Naive thymus-derived CD8-positive, alpha-beta T cell (primary cell): ENCODE measurements at places on chromosomes 11 and 22. TPM values are rescaled to one million over a fixed set of nuclear protein-coding genes. Genes with fewer than 3 reads are reported as not detected.

DNA sequence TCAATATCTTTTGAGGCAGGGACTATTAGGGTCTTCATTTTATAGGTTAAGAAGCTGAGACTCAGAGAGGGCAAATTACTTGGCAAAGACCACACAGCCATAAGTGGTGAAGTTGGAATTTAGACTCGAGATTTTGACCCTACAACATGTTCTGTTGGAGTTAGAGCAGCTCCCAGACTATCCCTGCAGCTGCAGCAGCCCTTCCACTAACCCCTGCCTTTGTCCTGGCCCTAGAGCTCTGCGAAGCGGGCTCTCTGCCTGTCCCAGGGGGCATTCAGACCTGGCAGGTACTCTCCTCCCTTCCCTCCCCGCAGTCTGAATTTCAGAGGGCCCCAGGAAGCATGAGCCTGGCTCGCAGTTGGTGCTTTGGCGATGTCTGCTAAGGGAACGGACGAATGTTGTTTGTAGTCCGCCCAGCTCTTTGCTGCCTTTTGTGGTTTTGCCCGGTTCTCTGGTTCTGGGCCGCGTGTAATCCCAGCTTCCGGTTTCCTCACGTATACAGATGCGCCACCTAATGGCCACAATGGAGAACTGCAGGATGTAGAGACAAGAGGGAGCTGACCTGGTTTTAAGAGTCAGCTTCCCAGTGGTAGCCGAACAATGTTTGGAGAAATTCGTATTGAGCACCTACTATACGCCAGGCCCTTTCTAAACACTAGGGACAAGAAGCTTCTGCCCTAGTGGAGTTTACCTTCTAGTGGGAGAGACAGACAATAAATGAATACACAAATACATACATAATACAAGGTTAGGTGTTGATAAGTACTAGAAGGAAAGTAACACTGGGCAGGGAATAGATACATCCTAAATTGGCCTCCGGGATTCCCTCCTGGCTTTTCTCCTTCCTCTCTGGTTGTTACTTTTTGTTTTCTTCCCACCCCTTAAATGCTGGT lies 125.2 kb downstream of the ST3GAL4 start:
- H3K27ac ChIP-seq, result peak overlapping the region; percentile 68
- H3K27me3 ChIP-seq, result no peaks in the 10 kb centered on the region
- H3K4me3 ChIP-seq, result peak overlapping the region; percentile 75
- DNase-seq, result peak; percentile 63

GRCh38 chr22:31802575-31802974 lies 48.8 kb downstream of the DEPDC5 start:
- H3K4me1 ChIP-seq, result no peaks in the 10 kb centered on the region
- no peaks in the 10 kb centered on the region for H3K27me3 ChIP-seq
- DNase-seq, result no peak
- peaks cover 85% of the 10 kb centered on the region for H3K36me3 ChIP-seq

DNA sequence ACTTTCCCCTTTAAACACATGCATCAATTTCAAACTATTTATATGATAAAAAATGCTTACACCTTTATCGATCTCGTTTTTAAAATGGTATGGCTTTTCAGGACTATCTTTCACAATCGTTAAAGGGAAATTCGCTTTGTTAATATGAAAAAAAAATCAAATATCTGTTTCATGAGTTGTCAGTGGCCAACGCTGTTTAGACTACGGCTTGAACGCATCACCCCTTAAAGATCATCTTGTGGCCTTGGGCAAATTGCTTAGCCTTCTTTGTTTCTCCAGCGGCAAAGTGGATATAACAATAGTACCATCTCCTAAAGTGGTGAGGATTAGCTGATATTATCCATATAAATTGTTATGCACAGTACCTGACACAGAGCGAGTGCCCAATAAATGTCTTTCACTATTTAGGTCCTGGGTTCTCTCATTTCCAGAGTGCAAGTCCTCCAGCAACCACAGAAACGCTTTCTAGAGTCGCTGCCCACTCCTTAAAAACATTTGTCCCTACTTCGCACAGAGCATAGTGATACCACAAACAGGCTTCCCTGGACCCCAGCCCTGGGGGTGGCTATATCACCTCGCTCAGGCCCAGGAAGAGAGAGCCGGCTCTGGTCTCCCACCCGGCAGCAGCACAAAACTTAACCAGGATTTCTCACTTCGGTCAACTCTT lies 904 bp downstream of the SLC35F2 start:
- H3K27me3 ChIP-seq, result no peaks in the 10 kb centered on the region
- peak overlapping the region; percentile 98 for H3K4me3 ChIP-seq
- no peaks in the 10 kb centered on the region for H3K36me3 ChIP-seq
- DNase-seq, result no peak

- H3K36me3 ChIP-seq, result peaks cover 27% of the 10 kb centered on the region
- H3K4me3 ChIP-seq, result no peak overlapping the region
- H3K27ac ChIP-seq, result no peak overlapping the region
- H3K4me1 ChIP-seq, result peaks cover 26% of the 10 kb centered on the region
- no peaks in the 10 kb centered on the region for H3K27me3 ChIP-seq
Observed at GRCh38 chr11:64223001-64223651, 2.9 kb downstream of the TRPT1 start.

GRCh38 chr11:122155765-122156527 lies 39.9 kb upstream of the BLID start:
- H3K4me1 ChIP-seq, result peaks cover 12% of the 10 kb centered on the region
- H3K36me3 ChIP-seq, result no peaks in the 10 kb centered on the region
- H3K27me3 ChIP-seq, result peaks cover 20% of the 10 kb centered on the region
- DNase-seq, result no peak

DNA sequence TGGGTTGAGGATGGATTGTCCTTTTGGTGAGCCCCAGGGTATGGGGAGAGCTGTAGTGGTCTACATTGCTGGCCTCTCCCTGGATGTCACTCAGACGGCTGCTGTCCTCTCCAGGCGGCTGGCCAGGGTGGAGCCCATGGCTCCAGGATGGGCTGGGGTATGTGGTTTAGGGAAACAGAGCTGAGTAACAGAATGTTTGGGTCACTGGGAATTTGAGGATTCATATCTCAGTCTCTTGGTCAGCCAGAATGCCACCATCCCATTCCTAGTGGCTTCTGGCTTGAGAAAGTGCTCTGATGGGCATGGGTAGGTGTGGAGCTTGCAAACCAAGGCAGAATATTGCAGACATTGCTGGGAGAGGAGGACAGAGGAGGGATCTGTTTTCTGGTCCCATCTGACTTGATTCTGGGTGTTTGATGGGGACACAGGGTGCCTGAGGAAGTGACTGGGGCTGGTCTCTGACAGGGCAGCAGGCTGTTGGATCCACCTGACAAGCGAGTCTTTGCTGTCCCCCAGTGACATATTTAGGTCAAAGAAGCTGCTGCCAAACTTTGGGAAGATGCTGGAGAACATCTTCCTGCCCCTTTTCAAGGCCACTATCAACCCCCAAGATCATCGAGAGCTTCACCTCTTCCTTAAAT lies 41.4 kb downstream of the AMPD3 start:
- H3K4me1 ChIP-seq, result no peaks in the 10 kb centered on the region
- no peak overlapping the region for H3K4me3 ChIP-seq
- no peak for DNase-seq
- H3K27ac ChIP-seq, result no peak overlapping the region

- no peak overlapping the region for H3K27ac ChIP-seq
- peaks cover 4% of the 10 kb centered on the region for H3K27me3 ChIP-seq
- no peaks in the 10 kb centered on the region for H3K4me1 ChIP-seq
- H3K4me3 ChIP-seq, result no peak overlapping the region
- no peak for DNase-seq
Observed at GRCh38 chr11:110985547-110985946, 260.0 kb upstream of the POU2AF2 start.

DNA sequence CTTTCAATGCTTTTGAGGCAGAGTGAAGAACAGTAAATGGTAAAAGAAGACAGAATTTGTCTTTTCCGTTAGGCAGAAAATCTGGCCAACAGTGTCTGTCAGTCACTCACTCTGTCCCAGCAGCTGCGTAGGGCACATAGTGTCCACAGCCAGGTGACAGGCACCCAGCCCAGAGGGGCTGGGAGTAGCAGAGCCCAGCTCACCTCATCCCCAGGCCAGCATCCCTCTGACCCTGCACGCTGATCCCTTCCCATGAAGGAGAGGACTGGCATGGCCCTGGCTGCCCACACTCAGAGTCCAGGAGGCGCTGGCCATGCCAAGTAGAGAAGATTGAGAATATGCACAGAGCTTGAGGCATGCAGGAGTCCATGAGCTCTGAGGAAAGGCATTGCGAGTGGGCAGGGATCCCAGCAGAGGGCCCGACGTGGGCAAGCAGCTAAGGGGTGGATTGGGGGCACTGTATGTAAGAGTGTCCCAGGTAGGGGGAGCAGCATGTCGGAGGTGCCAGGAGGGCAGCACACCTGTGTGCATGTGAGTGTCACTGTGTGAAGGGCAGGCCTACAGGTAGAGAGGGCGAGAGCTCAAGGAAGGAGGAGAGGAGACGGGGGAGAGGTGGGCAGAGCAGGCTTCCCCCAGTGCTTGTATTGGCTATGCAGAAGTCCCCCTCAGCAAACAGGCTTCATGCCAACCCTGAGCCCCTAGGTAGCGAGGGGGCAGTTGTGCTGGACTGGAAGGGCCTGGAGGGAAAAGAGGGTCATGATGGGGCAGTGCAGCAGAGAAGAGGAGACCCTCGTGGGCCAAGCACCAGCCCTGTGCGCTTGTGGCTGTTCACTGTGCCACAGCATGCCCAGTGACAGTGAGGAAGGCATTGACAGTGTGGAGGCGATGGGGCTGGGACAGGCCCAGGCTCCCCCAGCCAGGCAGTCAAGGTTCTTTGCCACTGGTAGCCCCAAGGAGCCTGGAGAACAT lies 133.8 kb downstream of the OSBP2 start:
- no peak for DNase-seq
- H3K27ac ChIP-seq, result no peak overlapping the region
- peaks cover 23% of the 10 kb centered on the region for H3K27me3 ChIP-seq
- H3K4me3 ChIP-seq, result no peak overlapping the region
- no peaks in the 10 kb centered on the region for H3K4me1 ChIP-seq
- H3K36me3 ChIP-seq, result no peaks in the 10 kb centered on the region

GRCh38 chr22:25147642-25147928 lies 52.1 kb upstream of the CRYBB3 start:
- no peak overlapping the region for H3K27ac ChIP-seq
- no peaks in the 10 kb centered on the region for H3K36me3 ChIP-seq
- no peak for DNase-seq
- peaks cover 5% of the 10 kb centered on the region for H3K4me1 ChIP-seq
- H3K4me3 ChIP-seq, result no peak overlapping the region
- no peaks in the 10 kb centered on the region for H3K27me3 ChIP-seq

DNA sequence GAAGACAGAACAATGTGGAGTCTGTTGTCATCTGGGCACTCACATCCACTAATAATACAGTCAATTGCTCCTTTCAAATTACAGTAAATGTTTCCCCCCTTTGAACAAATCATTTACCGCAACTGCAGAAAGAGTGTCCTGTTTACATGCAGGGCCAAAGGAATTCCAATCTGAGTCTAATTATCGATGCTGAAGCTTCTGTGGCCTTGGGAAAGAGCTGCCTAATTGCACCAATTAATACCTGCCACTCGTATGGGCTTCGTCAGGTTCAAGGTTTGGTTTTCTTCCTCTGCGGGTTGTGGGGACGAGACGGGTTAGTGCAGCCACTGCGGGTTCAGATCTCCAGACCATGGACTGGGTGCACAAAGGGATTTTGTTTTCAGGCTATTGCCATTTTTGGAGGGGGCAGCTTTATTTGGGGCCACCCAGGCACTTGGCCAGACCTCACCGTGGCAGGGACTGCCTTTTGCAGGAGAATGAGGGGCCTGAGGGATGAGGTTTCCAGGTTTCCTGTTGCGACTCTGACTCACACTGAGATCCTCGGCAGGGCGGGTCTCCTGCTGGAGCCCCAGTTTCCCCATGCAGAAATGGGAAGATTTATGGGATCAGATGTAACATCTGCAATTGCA lies 147.6 kb downstream of the MIAT start:
- H3K36me3 ChIP-seq, result peaks cover 13% of the 10 kb centered on the region
- no peaks in the 10 kb centered on the region for H3K27me3 ChIP-seq
- DNase-seq, result no peak
- H3K4me1 ChIP-seq, result no peaks in the 10 kb centered on the region
- no peak overlapping the region for H3K4me3 ChIP-seq

DNA sequence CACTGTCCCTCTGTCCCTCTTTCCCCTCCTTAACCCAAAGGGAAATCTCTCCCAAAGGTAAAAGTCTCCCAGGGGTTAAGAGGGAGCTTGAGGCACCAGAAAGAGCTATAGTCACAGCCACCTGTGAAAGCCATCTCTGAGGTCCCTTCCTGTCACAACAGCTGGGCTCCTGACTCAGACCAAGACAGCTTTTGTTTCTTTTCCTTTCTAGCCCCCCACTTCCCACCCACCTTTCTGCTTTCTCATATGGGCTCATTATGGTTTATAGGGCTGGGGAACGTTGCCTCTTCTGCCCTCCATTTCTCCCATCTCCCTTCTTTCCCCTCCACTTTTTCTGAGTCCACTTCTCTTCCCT lies 19.1 kb downstream of the MIF start:
- no peaks in the 10 kb centered on the region for H3K36me3 ChIP-seq
- DNase-seq, result no peak

GRCh38 chr22:50190941-50191741 lies 5.4 kb downstream of the TRABD start:
- peaks cover 12% of the 10 kb centered on the region for H3K36me3 ChIP-seq
- peak overlapping the region; percentile 90 for H3K4me3 ChIP-seq
- DNase-seq, result peak; percentile 81
- peak overlapping the region; percentile 100 for H3K27ac ChIP-seq
- H3K4me1 ChIP-seq, result peaks cover 48% of the 10 kb centered on the region

DNA sequence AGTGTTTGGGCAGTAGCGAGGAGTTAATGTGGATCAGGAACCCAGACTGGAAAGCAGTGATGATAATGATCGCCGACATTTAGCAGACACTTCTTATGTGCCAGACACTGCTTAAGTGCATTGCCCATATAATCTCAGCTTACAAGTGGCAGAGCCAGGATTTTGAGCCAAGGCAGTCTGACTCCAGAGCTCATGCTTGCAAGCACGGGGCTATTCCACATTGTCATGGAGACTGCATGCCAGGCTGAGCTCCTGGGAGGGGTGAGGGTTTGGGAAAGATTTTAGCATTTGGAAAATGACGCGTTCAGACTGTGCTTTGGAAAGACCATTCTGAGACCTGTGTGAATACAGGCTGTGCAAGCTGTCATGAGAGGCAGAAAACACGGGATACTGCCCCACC lies 302.7 kb downstream of the DDX10 start:
- H3K36me3 ChIP-seq, result no peaks in the 10 kb centered on the region
- no peaks in the 10 kb centered on the region for H3K27me3 ChIP-seq
- no peak overlapping the region for H3K27ac ChIP-seq
- H3K4me3 ChIP-seq, result no peak overlapping the region
- DNase-seq, result no peak

GRCh38 chr11:84173078-84173477 lies 886.9 kb upstream of the CCDC90B start:
- no peak overlapping the region for H3K4me3 ChIP-seq
- H3K36me3 ChIP-seq, result no peaks in the 10 kb centered on the region
- no peaks in the 10 kb centered on the region for H3K27me3 ChIP-seq
- H3K27ac ChIP-seq, result no peak overlapping the region

GRCh38 chr11:37076866-37077265 lies 478.8 kb upstream of the RAG2 start:
- DNase-seq, result no peak
- H3K36me3 ChIP-seq, result no peaks in the 10 kb centered on the region
- no peak overlapping the region for H3K27ac ChIP-seq
- no peaks in the 10 kb centered on the region for H3K4me1 ChIP-seq

GRCh38 chr11:86948733-86949132 lies 6.5 kb downstream of the FZD4 start:
- H3K27me3 ChIP-seq, result peaks cover 15% of the 10 kb centered on the region
- no peaks in the 10 kb centered on the region for H3K36me3 ChIP-seq
- DNase-seq, result no peak
- no peak overlapping the region for H3K4me3 ChIP-seq
- H3K4me1 ChIP-seq, result no peaks in the 10 kb centered on the region

IL17REL gene
- total RNA-seq, result not detected

OR51Q1 gene
- not detected for total RNA-seq

RTN4RL2 gene
- not detected for total RNA-seq

LRRC51 gene
- total RNA-seq, result 6.6 TPM

SMC1B gene
- 0.16 TPM for total RNA-seq

CADM1 gene
- not detected for total RNA-seq

TRIM3 gene
- total RNA-seq, result 20.7 TPM
